ENCODE measurements at places on chromosomes 1 and 21.

DNA sequence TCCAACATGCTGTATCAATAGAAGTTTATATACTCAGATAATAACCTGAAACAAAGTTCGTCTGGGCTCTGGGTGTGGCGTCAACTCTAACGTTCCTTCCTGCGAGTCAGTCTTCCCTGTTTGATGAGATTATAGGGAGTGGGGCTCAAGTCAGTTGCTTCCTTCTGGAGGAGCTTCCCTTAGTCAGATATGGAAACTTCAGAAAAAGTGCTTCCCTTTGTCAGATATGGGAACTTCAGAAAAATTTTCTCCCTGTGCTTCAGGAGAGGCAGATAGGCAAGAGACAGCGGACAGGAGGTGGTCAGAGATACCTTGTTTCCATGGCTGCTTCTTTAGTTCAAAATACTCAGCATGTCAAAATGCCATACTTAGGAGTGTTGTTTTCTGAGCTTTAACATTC is 51.1 kb upstream of the PRDX6 start:
- no peak for DNase-seq

DNA sequence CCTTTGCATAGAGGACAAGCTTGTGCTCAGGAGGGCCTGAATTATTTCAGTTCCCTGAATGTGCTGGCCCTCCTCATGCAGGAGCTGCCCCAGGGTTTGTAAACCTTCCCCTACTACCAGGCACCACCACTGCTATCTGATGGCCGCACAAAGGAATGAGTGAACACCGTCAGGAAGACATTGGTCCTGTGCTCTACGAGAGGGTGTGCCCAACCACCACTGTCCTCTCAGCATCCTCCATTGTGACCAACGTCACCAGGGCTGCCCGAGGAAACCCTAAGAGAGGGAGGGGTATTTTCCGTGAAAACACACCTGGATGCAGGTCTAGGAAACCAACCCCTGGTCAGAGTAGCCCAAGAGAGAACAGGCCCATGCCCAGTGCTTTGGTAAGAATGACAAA is 657.5 kb downstream of the KIF26B start:
- DNase-seq, result no peak

GRCh38 chr1:91799863-91800262 is 86.1 kb downstream of the TGFBR3 start:
- no peak for DNase-seq

DNA sequence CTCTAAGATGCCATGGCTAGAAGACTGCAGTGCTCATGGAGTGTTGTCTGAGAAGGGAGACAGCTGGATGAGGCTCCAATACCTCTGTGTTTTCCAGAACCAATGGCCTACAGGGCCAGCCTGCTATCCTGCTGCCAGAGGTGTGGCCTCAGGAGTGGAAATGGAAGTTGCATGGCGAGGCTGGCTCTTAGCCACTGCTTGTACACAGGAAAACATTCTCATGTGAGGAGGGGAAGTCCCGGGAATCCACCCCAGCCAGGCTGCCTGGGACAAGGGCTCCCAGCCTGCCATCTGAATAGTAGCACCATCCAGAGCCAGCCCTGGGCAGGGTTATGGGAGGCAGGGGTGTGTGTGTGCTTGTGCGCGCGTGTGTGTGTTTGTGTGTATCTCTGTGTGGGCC is 56.5 kb downstream of the SDC3 start:
- DNase-seq, result no peak

GRCh38 chr1:150168960-150169601 is 19.4 kb downstream of the PLEKHO1 start:
- no peak for DNase-seq

- no peak for DNase-seq
Observed at GRCh38 chr1:230066031-230066430, 1.0 kb upstream of the GALNT2 start.

DNA sequence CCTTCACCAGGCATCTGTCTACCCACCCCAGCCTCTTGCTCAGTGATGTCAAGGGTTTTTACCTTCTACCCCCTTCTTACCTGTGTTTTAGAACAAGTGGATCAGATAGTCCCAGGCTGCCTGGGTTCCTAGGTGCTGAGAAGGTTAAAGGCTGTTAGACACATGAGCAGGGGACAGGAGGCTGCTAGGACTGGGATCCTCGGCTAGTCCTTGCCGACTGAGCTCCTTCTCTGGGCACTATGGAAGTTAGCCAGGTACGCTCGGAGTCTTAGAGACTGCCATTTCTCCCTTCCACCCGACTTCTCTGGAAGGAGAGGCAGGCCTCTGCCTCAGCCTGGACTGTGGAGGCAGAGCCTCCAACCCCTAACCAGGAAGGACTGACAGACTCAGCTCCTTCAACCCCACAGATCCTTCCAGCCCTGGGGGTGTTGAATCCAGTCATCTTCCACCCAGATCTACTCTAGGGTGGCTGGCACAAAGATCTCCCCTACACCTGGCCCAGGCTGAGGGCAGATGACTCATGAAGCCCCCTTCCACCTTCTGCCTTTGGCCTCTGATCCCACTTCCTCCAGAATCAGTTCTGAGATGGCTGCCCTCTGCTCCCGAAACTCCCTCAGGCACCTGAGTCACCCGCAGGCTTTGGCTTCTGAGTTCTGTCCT is at the start of gene DYNLT4:
Gene DYNLT4 (minus strand): TSS at position 648 of the 660 bp plus-strand sequence. CDS start 683 bp downstream, outside the sequence.
- no peak for DNase-seq

- peak; percentile 62 for DNase-seq
Observed at GRCh38 chr1:9110669-9111356, 18.1 kb downstream of the GPR157 start.

GRCh38 chr1:99577313-99577712 is 68.6 kb upstream of the PALMD start:
- no peak for DNase-seq

GRCh38 chr1:54743416-54744226 is 20.7 kb downstream of the PARS2 start:
- DNase-seq, result no peak

DNA sequence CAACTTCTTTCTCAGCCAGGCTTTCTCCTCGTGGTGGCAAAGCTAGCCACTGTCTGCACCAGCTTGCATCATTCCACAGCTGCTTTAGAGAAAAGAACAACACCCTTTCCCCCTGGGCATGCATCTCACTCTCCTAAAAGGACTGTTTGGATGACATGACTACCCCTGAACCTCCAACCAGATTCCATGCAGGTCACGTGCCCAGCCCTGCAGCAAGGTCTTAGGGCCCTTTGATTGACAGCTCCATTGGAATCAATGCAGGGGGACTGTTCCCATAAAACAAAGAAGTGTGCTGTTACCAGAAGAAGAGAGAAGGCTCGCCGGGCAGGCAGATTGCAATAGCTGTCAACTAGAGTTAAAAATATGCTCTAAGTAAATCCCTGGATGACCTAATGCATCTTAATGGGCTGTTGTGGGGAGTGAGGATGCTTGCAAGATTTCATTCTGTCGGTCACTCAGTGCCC is 24.4 kb downstream of the KCNA2 start:
- no peak for DNase-seq

DNA sequence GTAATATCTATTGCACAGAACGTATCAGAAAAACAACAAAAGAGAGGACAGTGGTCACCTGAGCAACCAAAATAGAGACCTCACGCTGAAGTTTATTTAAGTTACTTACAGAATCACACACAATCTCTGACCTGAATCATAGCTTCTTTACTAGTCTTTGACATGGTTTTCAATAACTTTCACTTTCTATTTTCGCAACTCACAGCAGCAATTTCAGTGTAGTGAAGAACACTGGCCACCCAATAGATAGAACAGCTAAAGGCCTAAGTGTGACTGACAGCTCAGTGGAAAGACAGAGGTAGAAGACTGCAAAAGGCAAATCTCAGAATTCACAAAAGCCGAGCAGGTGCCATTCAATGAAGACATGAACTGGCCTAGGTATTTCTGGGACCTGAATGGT is 435.6 kb upstream of the CHRM3 start:
- DNase-seq, result no peak
